ENCODE measurements at places on chromosomes 12 and 14.

GRCh38 chr14:96638041-96638855, 136.1 kb downstream of the PAPOLA start:
- DNase-seq: no peak

DNA sequence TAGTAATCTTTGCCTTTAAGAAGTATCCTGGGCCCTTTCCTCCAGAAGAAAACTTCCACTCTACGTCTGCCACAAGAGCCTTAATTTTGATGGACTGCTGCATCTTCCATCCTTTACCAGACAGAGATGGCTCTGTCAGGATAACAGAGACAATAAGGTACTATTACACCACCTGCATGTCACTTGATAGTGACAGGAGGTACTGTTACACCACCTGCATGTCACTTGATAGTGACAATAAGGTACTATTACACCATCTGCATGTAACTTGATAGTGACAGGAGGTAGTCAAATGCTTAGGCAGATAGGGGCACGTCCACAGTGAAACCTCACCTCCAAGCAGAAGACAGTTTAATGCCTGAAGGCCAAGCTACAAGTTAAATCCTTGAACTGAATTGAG, 13.9 kb downstream of the OR6C74 start:
- no peak for DNase-seq

DNA sequence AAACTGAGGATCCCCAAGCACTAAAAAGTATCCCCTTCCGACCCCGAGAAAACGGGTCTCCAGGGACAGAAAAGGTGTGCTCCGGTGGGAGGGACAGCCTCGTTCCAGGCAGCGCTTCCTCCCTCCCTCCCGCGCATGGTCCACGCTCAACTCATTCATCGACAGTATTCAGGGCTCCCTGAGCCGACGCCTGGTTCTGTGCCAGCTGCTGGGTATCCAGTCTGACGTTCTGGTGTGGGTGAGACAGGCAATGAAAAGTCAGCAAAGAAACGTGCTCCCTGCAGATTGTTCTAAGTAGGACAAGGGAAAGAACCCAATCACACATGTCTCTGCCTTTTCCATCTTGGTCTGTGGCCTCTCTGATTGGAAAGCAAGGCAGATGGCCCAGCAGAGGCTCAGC, 19.6 kb upstream of the SMOC1 start:
- no peak for DNase-seq

- peak; percentile 96 for DNase-seq
Measured at GRCh38 chr14:68786491-68787091, 6.3 kb downstream of the ZFP36L1 start.

- DNase-seq: peak; percentile 52
Measured at GRCh38 chr12:104347374-104348075, 44.0 kb downstream of the EID3 start.

- DNase-seq: no peak
Measured at GRCh38 chr12:117390866-117391265, 29.4 kb upstream of the NOS1 start.

DNA sequence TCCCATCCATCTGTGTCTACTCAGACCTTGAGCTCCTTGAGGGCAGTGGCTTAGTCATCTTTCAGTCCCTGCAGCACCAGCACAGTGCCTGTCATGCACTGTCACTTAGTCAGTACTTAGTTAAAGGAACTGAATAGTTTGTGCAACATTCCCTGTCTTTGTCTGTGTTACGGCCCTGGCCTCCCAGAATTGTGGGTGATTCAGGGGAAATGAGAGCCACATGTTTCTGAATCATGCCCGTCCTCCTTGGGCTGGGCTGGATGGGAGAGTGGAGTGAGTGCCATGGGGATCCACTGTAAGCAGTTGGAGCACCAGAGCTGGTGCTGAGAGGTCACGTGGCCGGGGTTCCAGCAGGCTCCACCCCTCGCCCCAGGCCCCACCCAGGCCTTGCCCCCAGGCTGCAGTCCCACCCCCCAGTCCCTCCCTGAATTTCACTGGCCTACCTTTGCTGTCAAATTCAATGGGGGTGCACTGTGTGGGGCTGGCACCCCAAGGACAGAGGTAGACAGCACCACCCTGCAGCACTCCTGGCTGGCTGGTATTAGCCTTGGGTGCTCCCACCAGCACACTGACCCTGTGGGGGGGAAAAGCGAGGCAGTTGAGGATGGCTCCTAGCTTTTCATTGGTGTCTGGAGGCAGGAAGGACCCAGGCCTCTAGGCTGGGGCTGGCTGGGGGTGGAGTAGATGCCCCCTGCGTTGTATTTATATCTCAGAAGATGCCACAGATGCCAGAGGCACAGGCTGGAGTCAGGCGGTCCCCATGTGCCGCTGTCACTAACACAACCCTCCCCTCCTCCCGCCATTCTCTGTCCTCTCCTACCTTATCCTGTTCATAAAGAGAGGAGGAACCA, 7.5 kb downstream of the ITGA5 start:
- peak; percentile 99 for DNase-seq

DNA sequence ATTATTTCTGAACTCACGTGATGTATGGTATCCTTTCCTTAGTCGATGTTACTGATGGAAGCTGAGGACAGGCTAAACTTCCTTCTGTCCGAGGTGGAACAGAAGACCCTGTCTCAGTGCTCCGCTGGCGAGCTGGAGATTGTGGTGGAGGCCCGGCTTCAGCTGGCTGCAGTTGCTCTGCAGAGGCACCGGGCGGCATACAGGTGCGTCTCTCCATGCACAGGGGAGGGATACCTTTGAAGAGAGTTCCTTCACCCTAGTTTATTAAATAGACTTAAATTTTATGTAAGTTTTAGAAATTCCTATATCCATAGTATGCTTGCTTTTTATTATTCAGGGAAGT, 186.7 kb upstream of the NEDD1 start:
- no peak for DNase-seq

DNA sequence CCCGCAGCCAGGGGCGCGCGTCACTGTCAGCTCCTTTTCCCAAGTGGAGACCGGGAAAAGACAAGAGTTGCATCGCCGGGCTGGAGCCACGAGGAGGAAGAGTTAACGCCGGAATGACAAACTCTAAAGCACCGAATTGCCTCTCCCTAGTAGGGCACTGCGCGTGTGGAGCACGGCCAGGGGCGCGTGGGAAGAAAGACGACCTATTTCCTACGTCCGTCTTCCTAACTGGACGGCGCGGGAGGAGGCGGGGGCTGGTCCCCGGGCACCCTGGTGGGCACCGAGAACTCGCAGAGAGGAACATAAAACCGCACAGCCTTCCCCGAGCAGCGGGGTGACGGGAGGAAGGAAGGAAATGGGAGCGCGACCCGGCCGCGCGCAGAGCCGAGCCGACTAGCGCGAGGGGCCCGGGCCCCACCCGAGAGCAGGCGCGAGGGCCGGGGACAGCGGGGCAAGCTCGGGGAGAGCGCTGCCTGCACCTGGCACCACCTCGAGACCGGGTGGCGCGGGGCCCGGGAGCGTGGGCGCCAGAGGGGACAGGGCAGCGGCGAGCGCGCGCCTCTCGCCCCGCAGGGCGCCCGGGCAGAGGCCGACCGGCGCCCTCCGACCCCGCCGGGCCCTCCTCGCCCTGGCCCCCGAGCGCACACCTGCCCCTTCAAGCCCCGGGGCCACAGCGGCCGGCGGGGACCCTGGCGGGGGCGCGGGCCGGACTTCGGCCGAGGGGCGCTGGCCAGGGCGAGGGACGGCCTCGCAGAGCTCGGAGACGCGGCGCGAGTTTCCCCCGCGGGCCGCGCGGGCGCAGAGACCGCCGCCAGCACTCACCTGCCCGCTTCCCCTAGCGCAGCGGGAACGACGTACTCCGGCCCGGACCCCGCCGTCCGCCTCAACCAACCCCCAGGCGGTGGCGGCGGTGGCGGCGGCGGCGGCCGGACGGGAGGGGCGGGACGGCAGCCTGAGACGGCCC, at the start of gene SETD3:
TSS of gene SETD3 (minus strand) at position 954 of the 964 bp plus-strand sequence. CDS start 15,054 bp downstream, outside the sequence.
- DNase-seq: peak; percentile 66

- peak; percentile 23 for DNase-seq
Measured at GRCh38 chr14:55711175-55711811, 131.3 kb downstream of the KTN1 start.

- no peak for DNase-seq
Measured at GRCh38 chr12:105916760-105917039, 222.1 kb downstream of the NUAK1 start.

- peak; percentile 93 for DNase-seq
Measured at GRCh38 chr14:93184391-93185348, at the start of the genes LYSET and MOAP1. LYSET (plus strand) TSS chr14:93185317; CDS start chr14:93185406, 89 bp downstream. MOAP1 (minus strand) TSS chr14:93184897; CDS start chr14:93184242, 655 bp downstream.

DNA sequence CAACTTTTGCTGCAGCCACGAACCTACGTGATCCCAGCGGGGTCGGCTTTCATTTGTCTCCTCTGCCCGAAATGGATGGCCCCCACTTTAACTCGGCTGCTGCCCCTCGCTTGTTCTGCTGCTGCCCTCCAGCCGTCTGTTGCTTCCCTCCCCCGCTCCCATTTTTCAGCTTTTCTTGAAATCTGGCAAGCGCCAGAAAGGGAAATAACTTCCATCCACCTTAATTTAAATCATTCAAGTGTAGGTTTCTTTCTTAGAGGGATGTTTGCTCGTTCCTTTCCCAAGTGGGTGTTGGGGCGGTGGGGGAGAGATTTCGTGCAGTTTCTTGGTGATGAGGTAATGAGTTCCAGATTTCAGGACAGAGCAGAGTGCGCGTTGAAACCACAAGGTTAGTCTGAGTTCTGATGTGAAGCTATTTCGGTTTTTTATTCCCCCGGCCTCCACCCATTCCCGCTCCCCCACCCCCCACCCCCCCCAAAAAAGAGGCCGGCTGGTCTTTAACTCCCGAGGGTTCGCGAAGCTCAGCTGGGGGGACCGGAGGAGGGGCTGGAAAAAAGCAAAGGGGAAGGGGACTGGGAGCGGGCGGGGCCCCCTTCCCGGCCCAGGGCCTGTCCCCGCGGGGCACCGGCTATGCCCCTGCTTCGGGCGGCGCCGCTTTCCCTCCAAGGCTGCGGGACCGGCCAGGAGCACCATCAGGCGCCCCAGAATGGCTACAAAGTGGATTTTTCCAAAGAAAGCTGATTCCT, 2.2 kb upstream of the ZFP36L1 start:
- DNase-seq: peak; percentile 81

- DNase-seq: peak; percentile 33
Measured at GRCh38 chr12:90945070-90945649, 9.8 kb downstream of the CCER1 start.

DNA sequence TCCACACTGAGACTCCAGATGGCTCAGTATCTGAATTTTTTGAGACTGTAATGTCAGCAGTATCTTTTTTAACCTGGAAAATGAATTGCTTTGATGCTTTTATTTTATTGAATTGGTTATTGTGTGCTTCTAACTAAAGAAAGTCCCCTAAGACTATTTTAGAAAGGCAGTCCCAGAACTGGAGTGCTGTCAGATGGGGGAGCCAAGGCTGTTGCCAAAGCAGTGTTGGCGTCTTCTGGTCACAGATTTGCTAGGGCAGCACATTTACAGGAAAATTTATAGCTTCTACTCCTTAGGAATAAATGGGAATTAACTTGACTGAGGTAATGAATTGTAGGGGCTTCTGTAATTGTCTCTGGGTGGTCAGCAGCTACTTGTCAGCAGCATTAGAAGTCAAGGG, 157.1 kb upstream of the ARHGAP5 start:
- no peak for DNase-seq

DNA sequence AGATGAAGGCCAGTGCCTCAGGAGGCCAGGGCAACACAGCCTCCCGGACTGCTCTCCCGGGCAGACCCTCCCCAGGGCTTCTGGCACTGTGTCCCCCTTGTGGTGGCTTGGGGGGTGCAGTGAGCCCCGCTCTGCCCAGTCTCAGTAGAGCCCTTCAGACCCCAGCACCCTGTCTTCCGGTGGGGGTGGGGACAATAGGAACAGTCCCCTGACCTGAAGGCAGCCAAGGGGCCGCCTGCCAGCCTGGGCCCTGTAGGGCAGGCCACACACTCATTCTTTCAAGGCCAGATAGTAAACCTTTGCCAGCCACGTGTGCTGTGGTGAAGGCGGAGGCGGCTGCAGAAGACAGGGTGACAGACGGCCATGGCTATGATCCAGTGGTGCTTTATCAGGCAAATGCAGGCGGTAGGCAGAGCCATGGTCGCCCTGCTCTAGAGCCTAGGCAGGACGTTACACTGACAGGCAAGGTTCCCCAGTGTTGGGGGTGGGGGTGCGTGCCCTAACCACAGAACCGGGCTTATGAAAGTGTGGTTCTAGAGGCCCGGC, 15.0 kb downstream of the ZFYVE21 start:
- no peak for DNase-seq

- DNase-seq: no peak
Measured at GRCh38 chr12:127681151-127681754, 585.7 kb upstream of the TMEM132C start.

- no peak for DNase-seq
Measured at GRCh38 chr12:111761706-111762105, 5.0 kb upstream of the ALDH2 start.

DNA sequence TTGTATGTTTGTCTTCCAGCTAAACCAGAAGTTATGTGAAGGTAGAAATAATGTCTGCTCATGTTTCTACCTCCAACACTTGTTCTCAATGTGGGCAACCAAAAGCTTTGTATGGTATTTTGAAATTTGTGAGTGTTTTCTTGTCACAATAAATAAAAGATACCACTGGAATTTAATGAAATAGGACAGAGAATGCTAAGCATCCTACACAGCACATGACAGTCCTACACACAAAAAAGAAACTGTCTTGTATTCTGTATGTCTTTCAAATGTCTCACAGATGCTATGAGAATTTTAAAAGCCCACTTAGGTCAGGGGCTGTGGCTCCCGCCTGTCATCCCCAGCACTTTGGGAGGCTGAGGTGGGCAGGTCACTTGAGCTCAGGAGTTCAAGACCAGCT, 68.9 kb downstream of the RALGAPA1 start:
- DNase-seq: no peak

DNA sequence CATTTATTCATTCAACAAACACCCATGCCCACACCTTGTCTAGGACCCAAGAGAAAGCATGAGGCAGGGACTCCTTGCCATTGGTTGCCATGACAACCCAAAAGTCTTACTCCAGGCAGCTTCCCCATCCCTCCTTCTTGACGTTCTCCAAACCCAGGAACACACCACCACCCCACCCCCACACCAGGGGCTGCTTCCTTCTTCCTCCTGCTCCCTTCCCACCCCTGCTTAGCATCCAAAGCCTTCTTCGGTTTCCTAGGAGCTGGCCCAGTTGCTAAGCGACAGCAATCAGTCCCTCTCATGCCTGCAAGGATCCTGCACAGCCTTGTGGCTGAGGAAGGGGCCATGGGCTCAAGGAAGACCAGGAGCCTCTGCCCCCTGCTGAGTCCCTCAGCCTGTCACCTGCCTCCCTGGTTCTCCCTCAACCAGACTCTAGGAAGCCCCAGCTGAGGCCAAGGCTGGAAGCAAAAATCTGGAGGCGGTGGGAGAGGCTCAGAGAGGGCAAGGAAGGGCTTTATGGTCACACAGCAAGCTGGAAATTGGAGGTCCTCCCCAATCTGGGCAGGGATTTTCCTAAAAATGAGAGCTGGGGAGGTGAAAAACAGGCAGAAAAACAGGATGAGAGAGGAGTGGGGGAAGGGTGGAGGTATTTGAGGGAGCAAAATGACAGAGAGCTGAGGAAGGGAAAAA, 15.4 kb downstream of the RASAL1 start:
- no peak for DNase-seq

DNA sequence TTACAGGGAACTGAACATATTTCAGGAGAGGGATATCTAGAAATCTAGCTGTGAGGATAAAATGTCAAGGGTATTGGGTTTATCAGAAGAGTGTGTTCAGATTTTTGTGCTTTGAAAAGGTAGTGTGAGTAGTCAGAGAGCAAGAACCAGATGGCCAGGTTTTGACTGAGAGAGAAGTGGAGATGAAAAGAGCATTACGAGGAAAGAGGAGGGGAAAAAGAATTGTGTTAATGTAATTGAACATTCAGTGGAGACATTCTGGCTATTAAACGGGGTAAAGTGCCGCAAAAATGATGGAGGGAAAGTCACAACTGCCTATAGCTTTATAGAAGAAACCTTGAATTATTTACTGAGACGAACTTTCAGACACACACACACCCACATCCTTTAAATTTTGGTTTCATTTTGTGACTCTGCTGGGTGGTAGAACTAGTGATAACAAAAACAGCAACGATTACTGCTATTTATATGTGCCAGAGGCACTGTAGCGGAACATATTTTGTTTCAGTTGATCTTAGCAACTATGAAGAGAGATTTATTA, 213.6 kb downstream of the ERC1 start:
- peak; percentile 25 for DNase-seq

Measured in kidney tubule cell (primary cell).